ENCODE measurements at places on chromosomes 16 and 17.

DNA sequence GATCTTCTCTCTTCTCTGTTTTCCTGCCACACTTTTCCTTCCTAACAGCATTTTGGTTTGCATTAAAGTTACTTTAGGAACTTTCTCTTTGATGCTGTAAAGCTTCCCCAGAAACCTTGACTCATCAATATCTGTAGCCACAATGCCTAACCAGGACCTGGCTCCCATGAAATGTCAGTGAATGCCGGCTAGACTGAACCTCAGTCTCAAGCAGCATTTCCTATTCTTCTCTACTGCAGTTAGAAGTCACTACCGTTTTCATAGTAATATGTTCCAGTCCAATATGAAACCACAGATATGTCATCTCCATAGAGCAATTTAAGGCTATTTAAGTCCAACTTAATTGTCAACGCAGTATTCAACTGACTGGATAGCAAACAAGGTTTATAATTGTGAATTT lies 28.9 kb downstream of the ITFG1 start:
- DNase-seq = no peak

- DNase-seq = peak; percentile 18
These were observed 42.1 kb upstream of the BHLHA9 start for GRCh38 chr17:1227917-1228780.

DNA sequence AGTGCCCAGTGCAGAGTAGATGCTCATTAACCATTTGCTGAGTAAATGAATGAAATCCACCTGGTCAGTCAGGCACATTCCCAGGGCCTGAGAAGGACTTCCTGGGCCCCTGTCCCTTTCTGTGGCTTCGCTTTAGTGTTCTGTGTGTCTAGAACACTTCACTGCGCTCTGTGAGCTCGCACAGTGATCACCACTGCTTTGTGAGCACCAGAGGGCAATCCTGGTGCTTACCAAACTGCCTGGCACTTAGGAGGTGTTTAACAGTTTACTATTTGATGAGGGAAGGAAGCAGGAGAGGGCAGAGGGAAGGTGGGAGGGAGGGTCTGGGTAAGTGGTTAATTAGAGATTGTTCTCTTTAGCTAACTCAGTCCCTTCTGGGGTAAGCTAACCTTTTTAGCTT lies 26.2 kb downstream of the SALL1 start:
- DNase-seq = no peak

GRCh38 chr17:63491977-63492618 lies 15.2 kb downstream of the ACE start:
- DNase-seq = no peak

All from immature natural killer cell (primary cell).